ENCODE measurements at places on chromosomes 16 and 17. TPM values are rescaled to one million over a fixed set of nuclear protein-coding genes. Genes with fewer than 3 reads are reported as not detected.
A peak's percentile ranks its signal among the peaks of the same experiment; 100 is the strongest.

The KCNJ2 gene
- 60.7 TPM for total RNA-seq

DNA sequence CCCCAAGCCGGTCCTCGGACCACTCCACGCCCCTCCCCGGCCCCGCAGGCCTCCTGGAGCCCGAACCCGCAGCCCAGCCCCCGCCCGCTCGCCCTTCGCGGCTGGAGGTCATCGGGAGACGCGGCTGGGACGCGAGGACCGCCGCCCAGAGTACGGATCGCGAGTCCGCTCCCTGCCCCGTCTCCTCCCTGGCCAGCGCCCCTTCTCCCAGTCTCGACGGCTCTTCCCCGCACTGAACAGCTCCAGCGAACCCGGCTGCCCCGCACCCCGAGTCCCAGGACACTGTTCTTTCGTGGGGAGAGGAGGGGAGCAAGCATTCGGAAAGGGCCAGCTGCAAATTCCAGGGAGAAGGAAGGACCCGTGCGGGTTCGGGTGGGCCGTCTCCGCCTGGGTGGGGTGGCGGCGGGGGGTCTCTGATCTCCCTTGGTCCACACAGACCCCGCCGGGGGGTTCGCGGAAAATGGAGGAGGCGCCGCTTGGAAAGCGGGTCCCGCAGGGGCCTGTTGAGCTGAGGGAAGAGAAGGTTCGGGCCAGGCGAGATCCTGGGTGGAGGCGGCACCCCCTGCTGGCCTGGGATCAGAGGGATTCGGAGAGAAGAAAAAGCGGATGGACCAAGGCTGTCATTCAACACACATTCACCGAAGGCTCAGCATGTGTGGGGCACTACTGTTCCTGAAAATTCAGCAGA, 632 bp upstream of the RTN4RL1 start:
- H3K36me3 ChIP-seq = no peaks in the 10 kb centered on the region
- H3K4me1 ChIP-seq = peaks cover 14% of the 10 kb centered on the region
- H3K27ac ChIP-seq = peak overlapping the region; percentile 83
- DNase-seq = peak; percentile 80
- peak overlapping the region; percentile 59 for H3K4me3 ChIP-seq
- no peaks in the 10 kb centered on the region for H3K27me3 ChIP-seq

DNA sequence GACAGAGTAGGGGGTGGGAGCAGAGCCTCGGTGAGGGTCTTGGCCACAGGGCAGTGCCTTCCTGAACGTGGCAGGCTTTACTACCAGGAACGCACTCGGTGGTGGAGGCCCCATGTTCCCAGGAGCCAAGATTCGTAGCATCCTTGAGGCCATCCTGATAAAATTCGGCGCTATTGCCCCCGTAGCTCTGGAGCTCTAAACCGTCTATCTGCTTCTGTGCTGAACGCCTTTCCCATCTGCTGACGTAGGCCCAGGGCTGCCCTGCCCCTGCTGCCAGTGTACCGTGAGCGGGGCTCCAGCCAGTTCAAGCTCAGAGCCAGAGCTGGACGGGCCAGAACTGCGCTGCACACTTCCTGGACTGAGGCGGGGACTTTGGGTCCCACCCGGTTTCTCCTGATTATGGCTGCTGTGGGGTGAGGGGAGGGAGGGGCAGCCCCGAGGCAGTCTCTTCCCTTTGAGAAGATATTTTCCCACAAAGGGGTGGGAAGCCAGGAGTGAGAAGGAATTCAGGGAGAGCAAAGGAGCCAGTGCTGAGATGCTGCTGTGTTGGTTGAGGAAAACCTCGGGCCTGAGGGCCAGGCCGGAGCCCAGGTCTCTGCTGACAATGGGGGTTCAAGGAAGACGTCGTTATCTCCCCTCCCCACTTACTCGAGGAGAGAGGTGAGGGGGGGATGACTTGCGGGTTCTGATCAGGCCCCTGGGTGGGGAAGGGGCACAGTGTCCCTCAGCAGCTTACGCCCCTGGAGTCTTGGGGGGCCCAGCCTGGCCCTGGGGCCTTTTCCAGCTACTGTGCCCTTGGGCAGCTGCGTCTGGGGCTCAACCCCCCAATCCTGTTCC, 29.4 kb downstream of the OR1D5 start:
- H3K36me3 ChIP-seq = no peaks in the 10 kb centered on the region
- H3K27me3 ChIP-seq = no peaks in the 10 kb centered on the region
- H3K27ac ChIP-seq = no peak overlapping the region
- H3K4me3 ChIP-seq = no peak overlapping the region

DNA sequence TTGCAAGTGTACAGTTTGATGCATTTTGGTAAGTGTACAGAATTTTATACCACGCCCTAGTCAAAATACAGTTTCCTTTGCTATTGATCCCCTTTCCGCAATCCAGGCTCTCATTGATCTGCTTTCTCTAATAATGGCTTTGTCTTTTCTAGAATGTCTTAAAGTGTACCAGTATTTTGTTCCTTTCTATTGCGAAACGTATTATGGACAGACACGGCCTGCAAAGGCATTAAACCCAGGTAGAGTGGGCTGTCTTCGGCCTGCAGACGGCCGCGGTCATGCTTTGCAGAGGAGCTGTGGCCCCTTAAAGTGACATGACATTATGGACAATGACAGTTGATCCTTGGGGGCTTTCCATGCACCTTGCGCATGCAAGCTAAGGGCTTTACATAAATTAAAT, 15.9 kb upstream of the HSBP1 start:
- no peak for DNase-seq
- H3K27ac ChIP-seq = no peak overlapping the region
- no peaks in the 10 kb centered on the region for H3K27me3 ChIP-seq
- no peaks in the 10 kb centered on the region for H3K36me3 ChIP-seq
- no peak overlapping the region for H3K4me3 ChIP-seq

The KRT14 gene
- not detected for total RNA-seq

The MYL4 gene
- total RNA-seq = 37.4 TPM

The VPS25 gene
- total RNA-seq = 38.4 TPM

Data from heart right ventricle (tissue), 16 donors.